ENCODE measurements at places on chromosomes 12 and 14.

GRCh38 chr12:28802706-28803438 is 346.2 kb upstream of the FAR2 start:
- no peak for DNase-seq

DNA sequence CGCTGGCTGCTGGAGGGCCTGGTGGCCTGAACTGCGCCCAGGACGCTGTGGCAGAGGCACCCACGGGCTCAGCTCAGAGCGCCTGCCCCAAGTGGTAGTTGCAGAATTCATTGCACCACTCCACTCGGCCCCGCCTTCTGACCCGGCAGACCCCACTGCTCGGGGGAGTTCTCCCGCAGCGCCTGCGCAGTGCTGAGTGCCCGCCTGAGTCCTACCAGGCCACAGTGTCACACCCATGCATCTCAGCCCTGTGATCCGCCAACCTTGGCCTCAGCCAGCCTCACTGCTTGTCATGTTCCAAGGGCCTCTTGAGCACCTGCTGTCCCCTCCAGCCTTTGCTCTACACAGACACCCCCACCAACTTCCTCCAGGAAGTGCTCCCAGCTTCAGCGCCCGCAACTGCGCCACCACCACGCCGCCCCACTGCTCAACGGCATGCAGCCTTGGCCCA is 12.2 kb downstream of the DEGS2 start:
- DNase-seq = no peak

GRCh38 chr12:66051361-66051760 is 79.2 kb downstream of the LLPH start:
- no peak for DNase-seq

- DNase-seq = no peak
These were observed 83.2 kb downstream of the BCL11B start for GRCh38 chr14:99188731-99189191.

- DNase-seq = no peak
These were observed 861 bp downstream of the IL26 start for GRCh38 chr12:68224613-68225285.

DNA sequence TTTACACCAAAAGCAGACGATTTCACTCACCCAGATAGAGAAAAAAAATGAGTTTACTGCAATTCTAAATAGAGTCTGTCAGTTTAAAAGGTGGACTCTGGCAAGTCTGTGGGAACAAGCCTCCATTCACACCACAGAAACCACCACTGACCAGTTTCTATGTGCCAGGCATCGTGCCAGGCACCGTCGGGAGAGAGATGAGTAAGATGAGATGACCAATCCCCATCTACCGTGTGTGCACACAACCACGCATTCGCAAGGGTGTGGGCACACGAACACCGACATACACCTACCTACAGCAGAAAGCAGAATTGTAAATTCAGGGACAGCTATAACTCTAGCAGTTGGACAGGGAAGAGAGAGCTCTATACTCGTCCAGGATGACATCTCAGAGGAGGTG is 58.3 kb downstream of the PRIMA1 start:
- DNase-seq = no peak

DNA sequence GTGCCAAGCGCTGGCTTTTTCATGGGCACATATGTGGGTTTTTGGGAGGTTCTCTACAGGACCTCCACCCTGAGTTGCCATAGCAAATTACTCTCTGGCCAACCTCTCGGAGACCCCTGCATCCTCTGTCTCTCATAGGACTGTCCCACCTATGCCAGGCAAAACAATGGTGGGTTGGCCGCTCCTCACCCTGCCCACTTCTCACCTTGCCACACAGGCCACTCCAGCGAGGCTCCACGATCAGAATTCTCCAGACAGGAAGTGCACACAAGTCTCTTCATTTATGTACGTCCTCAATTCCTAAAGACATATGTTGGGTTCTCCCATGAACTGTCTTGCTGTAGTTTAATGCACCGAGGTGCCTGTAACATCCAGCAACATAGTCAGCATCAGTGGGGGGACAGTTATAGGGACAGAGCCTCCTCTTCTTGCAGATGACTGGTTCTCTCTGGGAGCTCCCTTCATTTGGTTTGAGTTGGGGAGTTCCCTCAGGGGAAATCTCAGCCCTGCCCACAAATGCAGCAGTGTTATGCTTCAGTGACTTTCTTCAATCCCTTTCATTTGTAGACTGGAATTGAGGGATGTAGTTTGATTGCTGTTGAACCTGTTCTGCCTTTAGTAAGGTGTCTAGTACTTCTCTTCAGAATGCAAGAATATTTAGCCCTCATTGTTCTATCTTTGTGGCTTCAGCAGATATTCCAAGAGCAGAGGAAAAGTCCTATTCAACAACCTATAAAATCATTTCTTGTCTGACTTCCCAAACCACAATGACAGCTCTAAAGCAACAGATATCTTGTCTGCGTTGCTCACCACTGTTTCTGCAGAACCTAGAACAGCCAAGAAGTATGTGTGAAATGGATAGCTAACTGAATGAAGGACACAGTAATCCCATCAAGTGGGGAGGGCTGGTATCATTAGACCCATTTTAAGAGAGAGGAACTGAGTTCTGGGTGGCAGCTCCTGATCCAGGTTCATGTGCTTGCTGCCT is 2.8 kb upstream of the LTBP2 start:
- no peak for DNase-seq

Data from CMK (cell line).